CD8-positive, alpha-beta memory T cell (primary cell): ENCODE measurements at places on chromosomes 6 and 20. TPM values are rescaled to one million over a fixed set of nuclear protein-coding genes. Genes with fewer than 3 reads are reported as not detected.

Gene CST2
- not detected for total RNA-seq

Gene PACSIN1
- 0.70 TPM for total RNA-seq

DNA sequence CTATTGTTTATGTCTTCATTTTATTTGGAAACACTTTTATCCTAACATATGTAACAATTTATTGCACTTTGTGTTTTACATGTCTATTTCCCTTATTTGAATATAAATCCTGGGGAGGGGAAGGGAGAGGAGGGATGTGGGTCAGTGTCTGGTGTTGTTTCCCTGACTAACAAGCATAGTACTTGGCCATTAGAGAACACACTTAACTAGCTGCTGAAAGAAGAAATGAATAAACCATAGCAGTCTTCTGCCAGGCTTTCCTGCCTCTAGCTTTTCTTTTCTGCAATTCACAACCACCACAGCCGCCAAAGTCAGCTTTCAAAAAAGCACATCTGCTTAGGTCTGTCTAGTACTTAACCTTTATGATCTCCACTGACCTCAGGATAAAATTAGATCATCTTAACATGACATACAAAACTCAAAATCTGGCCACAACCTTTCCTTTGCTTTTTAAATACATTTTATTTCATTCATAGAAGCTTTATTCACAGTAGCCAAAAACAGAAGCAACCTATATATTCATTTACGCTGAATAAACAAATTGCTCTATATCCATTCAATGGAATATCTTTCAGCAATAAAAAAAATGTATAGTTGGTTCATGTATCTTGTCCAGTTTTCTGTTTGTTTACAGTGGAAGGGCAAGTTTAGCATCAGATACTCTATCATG is 16.3 kb downstream of the PDSS2 start:
- H3K36me3 ChIP-seq, result no peaks in the 10 kb centered on the region
- no peak overlapping the region for H3K4me3 ChIP-seq
- DNase-seq, result no peak
- H3K27me3 ChIP-seq, result no peaks in the 10 kb centered on the region

- no peak overlapping the region for H3K27ac ChIP-seq
- H3K4me3 ChIP-seq, result no peak overlapping the region
- H3K4me1 ChIP-seq, result no peaks in the 10 kb centered on the region
- no peaks in the 10 kb centered on the region for H3K27me3 ChIP-seq
- H3K36me3 ChIP-seq, result no peaks in the 10 kb centered on the region
Observed at GRCh38 chr6:122799916-122800686, 11.0 kb downstream of the SMPDL3A start.

- H3K36me3 ChIP-seq, result no peaks in the 10 kb centered on the region
- no peak overlapping the region for H3K27ac ChIP-seq
- no peak overlapping the region for H3K4me3 ChIP-seq
- DNase-seq, result no peak
- H3K27me3 ChIP-seq, result no peaks in the 10 kb centered on the region
- H3K4me1 ChIP-seq, result no peaks in the 10 kb centered on the region
Observed at GRCh38 chr6:35562060-35562459, 49.4 kb upstream of the TULP1 start.

DNA sequence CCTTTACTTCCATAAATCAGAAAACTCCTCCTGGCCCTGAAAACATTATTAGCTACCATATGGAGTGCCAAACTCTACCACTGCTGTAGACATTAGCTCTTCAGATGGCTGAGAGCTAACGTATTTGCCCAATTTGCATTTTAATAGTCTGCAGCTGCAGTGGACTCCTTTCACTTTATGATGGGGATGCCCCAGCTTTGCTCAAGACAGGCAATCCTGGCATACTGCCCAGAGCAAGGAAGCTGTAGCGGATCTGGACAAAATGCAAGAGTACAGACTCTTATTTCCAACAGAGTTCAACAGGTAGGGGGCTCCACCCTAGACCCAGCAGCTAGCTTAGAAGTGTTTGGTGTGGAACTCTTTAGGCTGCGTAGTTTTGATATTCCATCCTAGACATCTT is 246.7 kb downstream of the FOXC1 start:
- no peaks in the 10 kb centered on the region for H3K4me1 ChIP-seq
- no peak overlapping the region for H3K4me3 ChIP-seq
- H3K36me3 ChIP-seq, result no peaks in the 10 kb centered on the region
- H3K27me3 ChIP-seq, result no peaks in the 10 kb centered on the region
- no peak overlapping the region for H3K27ac ChIP-seq
- DNase-seq, result no peak

- no peaks in the 10 kb centered on the region for H3K27me3 ChIP-seq
- DNase-seq, result no peak
- no peaks in the 10 kb centered on the region for H3K4me1 ChIP-seq
- no peak overlapping the region for H3K27ac ChIP-seq
- H3K36me3 ChIP-seq, result no peaks in the 10 kb centered on the region
Observed at GRCh38 chr6:82711971-82712370, 348.4 kb downstream of the TPBG start.

DNA sequence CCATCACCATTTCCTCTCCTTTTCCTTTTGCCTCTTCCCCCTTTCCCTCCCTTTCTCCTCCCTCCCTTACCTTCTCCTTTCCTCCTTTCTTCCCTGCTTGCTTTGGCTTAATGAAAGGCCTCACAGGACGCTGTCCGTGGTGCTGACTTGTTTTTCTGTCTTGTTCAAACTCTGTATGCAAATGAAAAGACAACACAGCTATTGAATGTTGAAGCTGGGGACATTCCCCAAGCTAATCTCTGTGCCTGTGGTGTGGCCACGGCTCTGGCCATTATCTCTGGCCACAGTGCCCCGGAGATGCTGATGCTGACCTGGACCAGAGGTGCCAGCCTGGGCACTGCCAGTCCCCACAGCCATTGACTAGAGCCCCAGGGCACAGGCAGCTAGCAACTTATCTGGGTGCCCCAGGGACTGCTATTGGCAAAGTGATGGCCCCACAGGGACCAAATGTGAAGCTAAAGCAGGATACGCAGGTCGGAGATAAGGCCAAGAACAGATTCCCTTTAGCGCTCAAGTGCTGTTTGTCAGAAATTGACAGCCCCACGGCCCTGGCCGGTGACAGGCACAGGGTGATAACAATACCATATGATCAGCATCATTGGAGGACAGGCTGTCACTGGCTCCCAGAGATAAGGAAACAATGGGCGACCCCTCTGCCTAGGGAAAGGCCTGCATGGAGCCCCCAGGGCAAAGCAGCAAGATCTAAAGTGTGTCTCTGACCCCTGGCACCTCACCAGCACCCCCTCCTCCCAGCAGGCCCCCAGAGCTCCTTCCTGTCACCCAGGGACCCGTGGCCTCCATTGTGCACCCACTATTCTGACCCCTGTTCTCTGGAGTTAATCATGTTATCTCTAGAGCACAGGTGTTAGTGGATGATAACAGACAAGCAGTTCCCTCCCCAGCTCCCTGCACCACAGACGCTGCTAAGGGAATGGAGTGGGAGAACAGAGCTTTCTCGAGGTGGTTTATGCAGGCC is 31.6 kb upstream of the SLC32A1 start:
- no peaks in the 10 kb centered on the region for H3K4me1 ChIP-seq
- DNase-seq, result peak; percentile 49
- H3K4me3 ChIP-seq, result no peak overlapping the region
- H3K27me3 ChIP-seq, result peaks cover 11% of the 10 kb centered on the region

DNA sequence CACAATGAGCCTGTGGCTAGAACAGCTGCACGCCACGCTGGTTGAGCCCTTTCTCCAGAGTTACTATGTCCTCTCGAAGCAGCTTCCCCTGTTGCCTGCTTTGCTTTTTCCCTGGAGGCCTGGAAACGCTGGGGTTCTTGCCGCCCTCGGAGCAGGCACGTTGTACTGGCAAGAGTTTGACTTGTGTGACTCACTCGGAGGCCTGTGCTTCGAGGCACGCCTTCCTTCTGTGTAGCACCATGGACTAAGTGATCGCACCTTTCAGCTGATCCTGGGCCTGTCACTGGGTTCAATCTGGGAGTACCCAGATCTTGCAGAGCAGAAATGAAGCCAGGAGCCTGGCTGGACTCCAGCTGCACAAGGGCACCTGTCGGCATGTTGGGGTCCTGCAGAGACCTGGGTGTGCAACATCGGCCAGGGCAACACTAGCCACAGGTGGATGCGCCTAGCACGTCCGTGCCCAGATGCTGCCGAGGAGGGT is 5.2 kb downstream of the INSM1 start:
- H3K27me3 ChIP-seq, result peaks cover 8% of the 10 kb centered on the region
- no peak overlapping the region for H3K4me3 ChIP-seq
- H3K4me1 ChIP-seq, result no peaks in the 10 kb centered on the region

DNA sequence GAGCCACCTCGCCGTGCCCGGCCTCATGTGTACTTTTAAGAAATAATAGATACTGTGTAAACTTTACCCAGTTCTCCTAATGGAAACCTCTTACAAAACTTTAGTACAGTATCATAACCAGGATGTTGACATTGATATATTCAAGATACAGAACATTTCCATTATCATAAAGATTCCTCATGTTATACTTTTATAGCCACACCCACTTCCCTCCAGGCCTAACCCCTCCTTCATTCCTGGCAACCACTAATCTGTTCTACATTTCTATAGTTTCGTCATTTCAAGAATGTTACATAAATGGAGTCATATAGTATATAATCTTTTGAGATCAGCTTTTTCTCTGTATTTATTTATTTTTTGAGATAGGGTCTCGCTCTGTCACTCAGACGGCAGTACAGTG is 52.6 kb upstream of the SALL4 start:
- no peak overlapping the region for H3K4me3 ChIP-seq
- no peaks in the 10 kb centered on the region for H3K27me3 ChIP-seq
- H3K36me3 ChIP-seq, result no peaks in the 10 kb centered on the region
